ENCODE measurements at places on chromosomes 1 and 21.

GRCh38 chr1:62304515-62304914, 14.7 kb downstream of the KANK4 start:
- no peak for DNase-seq

DNA sequence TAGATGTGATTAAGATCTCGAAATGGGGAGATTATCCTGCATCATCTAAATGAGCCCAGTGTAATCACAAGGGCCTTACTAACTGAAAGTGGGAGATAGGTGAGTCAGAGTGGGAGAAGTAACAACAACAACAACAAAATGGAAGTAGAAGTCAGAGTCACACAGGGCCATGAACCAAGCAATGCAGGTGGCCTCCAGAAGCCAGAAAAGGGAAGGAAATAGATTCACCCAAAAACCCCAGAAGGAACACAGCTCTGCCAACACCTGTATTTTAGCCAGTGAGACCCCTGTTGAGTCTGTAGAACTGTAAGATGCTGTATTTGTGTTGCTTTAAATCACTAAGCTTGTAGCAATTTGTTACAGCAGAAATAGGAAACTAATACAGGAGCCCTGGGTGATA, 4.1 kb downstream of the TAGLN2 start:
- peak; percentile 32 for DNase-seq

GRCh38 chr1:186374303-186375151, 526 bp downstream of the TPR start:
- no peak for DNase-seq

DNA sequence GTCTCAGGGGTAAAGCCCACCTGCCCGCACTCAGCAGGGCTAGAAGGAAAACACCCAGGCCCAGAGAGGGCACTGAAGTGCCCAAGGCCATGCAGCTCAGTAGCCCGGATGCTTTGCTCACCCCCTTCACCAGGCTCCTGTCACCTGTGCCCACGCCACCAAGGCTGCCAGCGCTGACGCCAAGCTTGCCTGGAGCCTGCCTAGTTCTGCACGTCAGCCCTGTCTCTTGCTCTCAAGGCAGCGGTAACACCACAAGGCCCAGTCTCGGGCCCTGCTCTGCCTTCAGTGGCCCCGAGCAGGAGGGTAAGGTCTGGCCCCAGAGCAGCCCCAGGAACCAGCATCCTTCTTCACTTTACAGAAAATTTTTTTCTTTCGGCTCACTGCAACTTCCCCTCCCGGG, 7.7 kb downstream of the TMEM63A start:
- no peak for DNase-seq

DNA sequence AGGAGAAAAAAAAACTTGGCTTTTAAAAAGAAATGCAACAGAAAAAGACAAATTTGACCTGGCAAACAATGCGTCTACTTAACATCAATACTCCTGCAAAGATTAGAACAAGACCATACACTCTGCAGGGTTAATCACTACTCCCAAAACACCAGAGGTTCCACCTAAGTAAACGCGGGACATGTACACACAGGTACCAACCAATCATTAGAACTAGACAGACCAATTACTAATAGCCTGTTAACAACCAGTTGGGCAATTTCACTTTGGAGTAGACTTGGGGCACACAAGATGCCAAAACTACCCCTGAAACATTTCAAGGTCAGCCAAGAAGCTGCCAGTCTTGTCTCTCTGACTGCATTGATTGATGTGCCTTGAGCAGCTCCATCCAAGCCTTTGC, 125.8 kb downstream of the RRAGC start:
- DNase-seq, result no peak

DNA sequence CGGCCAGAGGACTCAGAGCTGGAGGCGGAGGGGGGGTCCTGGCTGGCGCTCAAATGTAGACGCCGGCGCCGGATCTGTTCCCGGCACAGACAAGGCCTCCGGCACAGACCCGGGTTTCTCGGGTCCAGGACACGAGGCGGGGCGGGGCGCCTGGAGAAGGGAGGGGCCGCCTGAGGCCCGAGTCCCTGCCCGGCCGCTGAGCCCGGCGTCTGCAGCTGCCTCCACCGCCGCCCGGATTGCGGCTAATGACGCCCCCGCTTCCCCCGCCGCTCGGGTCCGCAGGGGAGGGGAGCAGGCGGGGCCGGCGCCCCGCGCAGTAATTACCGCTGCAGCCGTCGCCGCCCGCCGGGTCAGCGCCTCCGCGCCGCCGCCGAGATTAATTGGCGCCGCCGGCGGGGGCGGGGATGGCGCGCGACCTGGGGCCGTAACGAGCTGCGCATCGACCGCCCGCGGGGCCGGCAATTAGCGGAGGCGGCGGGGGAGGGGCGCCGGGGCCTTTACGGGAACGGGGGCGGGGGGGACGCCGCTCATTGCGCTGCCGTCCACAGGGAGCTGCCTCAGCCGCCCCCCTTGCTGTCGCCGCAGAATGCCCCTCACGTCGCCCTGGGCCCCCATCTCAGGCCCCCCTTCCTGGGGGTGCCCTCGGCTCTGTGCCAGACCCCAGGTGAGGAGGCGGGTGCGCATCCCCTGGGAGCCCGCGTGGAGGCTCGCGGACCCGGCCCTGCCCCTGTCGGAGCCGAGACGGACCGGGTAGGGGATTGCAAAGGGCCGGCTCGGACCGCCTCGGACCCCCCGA, 17.3 kb downstream of the NOC2L start:
- DNase-seq, result peak; percentile 100

- DNase-seq, result peak; percentile 67
These were observed 501 bp upstream of the DNAJC6 start for GRCh38 chr1:65308781-65309303.

DNA sequence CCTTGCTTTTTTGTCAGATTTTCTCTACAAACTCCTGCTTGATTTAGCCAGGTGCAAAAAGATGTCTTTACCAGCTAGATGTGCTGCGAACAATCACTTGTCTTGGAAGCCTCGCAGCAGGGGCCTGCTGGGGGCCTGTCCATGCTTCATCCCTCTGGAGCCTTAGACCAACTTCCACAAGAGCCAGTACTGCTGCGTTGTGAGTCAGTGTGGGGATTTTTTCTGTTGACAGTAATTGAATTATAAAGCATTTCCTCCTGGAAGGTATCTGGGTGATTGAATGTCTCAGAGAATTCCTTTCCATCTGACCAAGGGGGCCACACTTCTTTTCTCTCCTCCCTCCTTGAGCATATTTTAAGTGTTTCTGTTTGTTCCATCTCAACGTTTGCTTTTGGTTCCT, 40.4 kb upstream of the LDLRAP1 start:
- DNase-seq, result no peak

DNA sequence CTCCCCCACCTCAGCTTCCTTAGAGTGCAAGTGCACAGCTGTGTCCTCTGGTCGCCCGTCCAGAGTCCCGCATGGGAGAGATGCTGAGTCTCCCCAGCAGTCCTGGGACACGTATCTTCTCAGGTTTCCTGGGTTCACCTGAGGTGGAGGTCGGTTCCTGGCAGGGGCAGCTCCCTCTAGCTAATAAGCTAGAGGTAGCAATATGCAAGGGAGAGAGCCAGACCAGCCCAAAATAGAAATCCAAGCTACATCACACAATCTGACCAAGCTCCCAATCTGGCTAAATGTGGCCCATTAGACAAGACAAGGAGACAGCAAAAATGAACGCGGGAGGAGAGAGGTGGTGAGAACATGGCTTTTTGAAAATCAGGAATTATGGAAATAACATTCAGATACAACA, 30.9 kb upstream of the CADM3 start:
- no peak for DNase-seq

GRCh38 chr1:190679454-190679853, 201.8 kb upstream of the BRINP3 start:
- DNase-seq, result no peak

Measured in osteoblast (primary cell).